Activated naive CD8-positive, alpha-beta T cell treated with anti-CD3 and anti-CD28 coated beads, Interleukin-2, amount 50 U/mL, for 24 hours (primary cell): ENCODE measurements at places on chromosomes 5 and 9.

DNA sequence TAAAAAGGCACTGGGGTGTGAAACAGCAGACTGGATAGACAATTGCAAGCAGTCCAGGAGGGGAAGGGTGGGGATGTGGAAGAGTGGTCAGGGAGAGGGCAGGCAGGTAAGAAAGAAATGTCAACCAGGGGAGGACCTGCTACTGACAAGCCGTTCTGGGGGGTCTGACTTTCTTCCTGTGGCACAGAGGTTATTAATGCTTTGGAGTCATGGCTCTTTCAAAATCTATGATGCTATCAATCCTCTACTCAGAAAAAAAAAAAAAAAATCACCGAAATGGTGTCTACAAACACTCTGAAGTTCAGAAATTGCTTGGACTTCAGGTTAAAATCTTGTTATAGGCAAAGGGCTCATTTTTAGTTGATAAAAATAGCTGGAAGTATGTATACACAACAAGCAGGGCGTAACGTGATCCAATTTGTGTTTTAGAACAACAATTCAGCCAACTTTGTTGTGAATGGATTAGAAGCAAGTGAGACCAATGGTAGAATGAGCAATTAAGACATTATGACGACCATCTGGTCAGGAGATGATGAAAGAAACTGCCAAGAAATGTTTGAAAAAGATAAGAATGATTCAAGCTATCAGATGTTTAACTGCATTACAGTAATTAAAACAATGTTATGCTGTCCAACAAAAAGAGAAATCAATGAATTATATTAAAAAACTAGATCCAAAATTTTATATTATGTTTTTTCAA lies 255.2 kb downstream of the DEPDC1B start:
- DNase-seq = no peak

GRCh38 chr9:87455407-87455806 lies 42.3 kb upstream of the DAPK1 start:
- DNase-seq = no peak

GRCh38 chr9:131278702-131279111 lies 2.4 kb upstream of the FAM78A start:
- DNase-seq = no peak

- DNase-seq = no peak
Measured at GRCh38 chr5:167233507-167234220, 1057.8 kb upstream of the WWC1 start.

- DNase-seq = peak; percentile 11
Measured at GRCh38 chr9:21558615-21559401, 76.7 kb upstream of the IFNE start.

DNA sequence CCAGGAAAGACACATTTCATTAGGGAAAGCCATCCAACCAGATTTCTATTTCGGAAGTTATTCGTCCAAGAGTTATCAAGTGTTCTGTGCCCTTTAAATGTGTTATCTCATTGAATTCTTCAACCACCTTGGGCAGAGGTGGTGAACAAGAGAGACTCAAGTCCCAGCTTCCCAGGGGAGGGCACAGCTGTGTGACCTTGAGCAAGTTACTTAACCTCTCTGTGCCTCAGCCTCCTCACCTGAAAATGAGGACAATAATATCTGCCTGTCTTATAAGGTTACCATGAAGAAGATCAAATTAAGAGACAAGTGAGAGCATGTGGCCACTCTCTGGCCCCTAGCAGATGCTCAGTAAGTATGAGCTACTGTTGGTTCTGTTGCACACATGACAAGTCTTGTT lies 37.4 kb downstream of the WHRN start:
- DNase-seq = no peak

DNA sequence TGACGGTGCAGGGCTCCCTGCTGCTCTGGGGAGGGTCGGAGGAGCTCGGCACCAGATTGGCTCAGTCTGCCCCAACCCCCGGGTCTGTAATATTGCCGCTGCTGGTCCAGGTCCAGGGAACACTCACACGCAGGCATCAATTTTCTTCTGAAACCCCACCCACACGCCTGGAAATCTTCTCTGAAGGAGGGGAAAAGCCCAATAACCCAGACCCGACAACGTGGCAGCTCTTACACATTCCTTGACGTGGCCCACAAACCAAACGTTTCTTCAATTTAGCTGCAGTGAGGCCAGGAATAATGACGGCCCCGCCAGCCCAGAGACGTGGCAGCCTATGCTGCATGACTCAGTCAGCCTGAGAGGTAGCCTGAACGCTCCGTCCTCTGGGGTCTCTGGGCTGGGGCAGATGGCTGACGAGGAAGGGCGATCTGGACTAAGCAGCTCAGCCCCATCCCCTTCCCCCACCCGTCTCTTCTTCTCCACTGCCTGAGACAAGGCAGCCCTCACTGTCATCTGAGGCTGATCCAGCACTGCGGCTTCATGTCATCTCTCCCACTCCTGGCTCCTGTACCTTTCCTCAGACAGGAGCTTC lies 9.9 kb upstream of the SPARC start:
- no peak for DNase-seq

DNA sequence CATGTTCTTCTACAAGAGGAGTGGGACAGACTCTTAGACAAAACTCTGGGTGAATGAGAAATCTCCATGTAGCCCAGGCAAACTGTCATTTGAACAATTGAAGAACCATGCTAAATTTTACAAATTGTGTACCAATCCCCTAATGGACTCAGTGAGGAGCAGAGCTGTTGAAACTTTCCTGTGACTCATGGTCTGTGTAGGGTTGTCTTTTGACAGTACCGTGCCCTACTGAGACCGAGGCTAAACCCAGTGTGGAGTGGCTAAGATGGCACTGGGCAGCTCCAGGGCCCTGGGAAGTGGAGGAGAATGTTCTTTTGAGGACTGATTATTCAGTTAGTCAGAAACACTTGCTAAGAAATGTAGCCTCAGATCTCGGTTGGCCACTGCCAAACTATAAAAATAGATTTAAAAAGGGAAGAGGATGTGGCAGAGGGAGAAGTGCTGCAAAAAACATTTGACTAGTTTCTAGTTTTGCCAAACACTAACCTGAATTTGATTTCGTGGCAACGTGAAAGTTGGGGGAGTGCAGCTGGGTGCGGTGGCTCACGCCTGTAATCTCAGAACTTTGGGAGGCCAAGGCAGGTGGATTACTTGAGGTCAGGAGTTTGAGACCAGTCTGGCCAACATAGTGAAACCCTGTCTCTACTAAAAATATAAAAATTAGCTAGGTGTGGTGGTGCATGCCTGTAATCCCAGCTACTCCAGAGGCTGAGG lies 24.7 kb downstream of the POU4F3 start:
- DNase-seq = no peak

GRCh38 chr5:132496631-132497487 lies 6.3 kb upstream of the IRF1 start:
- DNase-seq = peak; percentile 72

- no peak for DNase-seq
Measured at GRCh38 chr5:153893817-153894216, 144.9 kb downstream of the FAM114A2 start.
